ENCODE measurements at places on chromosomes 13 and 19.

- peak; percentile 65 for DNase-seq
Measured at GRCh38 chr13:46622630-46623256, 69.8 kb downstream of the LRCH1 start.

DNA sequence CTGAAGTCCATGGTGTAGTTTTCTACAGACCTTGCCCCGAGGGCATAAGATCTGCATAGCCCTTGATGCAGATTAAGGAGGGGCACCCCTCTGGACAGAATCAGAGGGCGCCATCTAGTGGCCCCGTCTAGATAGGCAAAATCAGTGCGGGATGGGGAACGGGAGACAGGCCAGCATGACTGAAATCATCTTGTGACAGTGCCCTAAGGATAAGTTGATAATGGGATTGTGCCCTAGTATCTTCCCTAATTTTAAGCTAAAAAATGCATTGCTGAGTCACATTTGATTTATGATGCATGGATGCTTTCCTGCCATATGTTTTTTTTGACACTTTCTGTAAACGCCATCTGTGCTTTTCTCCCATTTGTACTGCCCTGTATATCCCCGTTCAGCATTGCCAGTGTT lies 19.0 kb upstream of the GPI start:
- DNase-seq = peak; percentile 58

DNA sequence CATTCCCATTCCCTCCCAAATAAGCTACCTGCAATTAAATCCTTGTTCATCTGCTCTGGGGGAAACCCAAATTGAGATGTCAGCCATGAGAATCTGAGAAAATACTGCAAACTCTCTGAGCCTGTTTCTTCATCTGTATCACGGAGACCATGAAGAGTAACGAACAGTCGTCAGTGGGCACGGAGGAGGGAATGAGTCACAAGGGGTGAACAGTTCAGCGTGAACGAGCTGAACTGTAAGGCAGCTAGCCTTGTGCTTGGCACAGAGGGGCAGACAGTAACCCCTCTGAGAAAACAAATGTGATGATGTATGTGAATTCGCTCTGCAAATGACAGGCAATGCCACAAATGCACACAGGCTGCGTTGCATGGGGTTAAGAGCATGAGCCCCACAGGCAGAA lies 288.7 kb downstream of the FOXO1 start:
- no peak for DNase-seq

DNA sequence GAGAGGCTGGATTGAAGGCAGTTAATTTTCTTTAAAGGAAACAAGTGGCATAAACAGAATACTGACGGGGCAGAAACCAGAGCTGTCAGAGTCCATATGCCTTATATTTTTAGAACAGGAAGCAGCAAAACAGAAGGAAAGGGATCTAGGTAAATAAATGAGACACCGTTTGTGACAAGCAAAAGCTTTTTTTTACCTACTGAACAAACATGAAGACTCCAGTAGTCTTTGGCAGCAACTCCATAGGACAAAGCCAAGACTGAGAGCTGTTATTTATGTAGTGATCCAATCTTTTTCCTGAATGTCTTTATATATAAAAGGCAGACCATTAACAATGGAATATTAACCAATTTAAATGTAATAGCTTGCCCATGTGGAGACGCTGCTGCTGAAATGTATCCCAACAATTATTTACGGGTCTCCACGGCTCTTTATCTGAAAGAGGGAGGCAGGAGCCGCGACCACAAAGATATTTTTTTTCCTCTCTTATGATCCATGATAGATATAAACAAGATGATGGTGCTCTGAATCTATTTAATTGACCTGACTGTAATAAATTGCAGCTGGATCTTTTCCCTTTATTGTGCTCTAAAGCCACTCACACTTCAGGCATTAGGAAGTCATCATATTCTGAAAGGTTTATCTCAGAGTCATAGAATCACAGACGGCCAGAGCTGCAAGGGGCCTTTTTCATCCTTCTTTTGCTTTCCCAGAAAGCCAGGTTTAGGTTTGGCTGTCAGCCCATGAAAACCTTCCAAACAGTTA lies 687.8 kb downstream of the EFNB2 start:
- DNase-seq = no peak

- no peak for DNase-seq
Measured at GRCh38 chr19:40241125-40241808, 14.8 kb upstream of the CCNP start.

DNA sequence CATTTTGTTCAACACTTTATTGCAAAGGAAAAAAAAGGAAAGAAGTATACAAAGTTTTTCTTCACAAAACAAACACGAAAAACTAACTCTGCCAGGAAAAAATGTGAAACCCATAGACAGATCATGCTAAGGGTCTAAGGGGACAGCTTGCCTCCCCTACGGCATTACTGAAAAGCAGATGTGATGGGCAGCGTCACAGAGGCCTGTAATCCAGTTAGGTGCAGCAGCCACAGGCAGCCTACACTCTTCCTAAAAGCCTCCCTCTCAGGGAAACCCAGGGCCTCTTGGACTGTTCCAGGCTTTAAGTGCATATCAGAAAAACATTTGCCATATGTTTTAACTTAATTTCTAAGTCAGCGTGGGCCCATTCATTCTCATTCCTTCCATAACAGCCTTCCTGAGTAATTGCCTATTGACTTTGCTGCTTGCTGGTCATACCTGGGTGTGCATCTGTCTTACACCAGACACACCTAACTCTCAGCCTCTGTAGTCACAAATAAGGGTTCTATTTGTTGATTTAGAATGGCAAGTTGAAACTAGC lies 135.7 kb upstream of the SERP2 start:
- DNase-seq = no peak

GRCh38 chr19:40623403-40624251 lies 22.5 kb downstream of the LTBP4 start:
- DNase-seq = no peak

GRCh38 chr13:23157781-23158180 lies 23.0 kb upstream of the SGCG start:
- no peak for DNase-seq

DNA sequence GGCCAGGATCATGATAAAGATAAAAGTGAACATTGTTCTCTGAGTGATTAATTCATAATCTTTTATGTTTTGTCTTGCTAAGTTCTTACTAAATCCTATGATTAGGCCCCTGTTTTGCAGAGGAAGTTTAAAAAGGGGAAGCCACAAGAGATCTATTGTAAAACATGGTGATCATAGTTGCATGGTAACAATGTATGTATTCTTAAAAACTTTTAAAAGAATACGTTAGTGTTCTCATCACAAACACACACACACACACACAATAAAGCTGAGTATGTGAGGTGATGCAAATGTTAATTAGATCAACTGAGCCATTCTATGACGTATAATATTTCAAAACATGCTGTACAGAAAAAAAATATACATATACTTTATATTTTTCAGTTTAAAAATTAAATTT lies 51.2 kb downstream of the MBD3L2B start:
- DNase-seq = no peak

- DNase-seq = no peak
Measured at GRCh38 chr13:46321494-46322225, 65.4 kb downstream of the RUBCNL start.

DNA sequence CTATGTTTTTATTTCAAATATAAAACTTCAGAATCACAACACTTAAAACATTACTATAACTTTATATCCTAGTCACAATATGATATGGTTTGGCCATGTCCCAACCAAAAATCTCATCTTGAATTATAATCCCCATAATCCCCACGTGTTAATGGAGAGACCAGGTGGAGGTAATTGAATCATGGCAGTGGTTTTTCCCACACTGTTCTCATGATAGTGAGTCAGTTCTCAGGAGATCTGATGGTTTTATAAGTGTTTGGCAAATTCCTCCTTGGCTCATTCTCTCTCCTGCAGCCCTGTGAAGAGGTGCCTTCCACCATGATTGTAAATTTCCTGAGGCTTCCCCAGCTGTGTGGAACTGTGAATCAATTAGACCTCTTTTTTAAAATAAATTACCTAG lies 307.6 kb downstream of the SPRY2 start:
- no peak for DNase-seq

DNA sequence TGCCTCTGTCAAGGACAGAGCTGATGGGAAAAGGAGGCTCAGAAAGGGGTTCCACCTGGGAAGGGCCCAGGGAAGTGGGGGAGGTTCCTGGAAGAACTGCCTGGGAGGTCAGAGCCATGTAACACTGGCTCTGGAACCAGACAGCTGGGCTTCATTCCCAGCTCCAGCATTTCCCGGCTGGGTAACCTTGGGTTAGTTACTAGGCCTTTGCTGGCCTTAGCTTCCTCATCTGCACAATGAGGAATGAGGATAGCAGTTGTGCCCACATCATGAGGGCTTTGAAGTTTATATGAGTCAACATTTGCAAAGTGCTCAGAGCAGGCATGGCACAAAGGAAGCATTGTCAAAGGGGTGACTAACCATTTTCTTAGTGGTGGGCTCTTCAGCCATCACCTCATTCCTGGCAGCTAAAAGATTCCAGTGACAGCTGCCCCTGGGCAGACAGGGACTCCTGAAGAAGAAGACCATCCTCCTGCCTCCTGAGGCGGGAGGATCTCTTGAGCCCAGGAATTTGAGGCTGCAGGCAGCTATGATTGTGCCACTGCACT lies 1.7 kb upstream of the DNAJB1 start:
- DNase-seq = no peak

DNA sequence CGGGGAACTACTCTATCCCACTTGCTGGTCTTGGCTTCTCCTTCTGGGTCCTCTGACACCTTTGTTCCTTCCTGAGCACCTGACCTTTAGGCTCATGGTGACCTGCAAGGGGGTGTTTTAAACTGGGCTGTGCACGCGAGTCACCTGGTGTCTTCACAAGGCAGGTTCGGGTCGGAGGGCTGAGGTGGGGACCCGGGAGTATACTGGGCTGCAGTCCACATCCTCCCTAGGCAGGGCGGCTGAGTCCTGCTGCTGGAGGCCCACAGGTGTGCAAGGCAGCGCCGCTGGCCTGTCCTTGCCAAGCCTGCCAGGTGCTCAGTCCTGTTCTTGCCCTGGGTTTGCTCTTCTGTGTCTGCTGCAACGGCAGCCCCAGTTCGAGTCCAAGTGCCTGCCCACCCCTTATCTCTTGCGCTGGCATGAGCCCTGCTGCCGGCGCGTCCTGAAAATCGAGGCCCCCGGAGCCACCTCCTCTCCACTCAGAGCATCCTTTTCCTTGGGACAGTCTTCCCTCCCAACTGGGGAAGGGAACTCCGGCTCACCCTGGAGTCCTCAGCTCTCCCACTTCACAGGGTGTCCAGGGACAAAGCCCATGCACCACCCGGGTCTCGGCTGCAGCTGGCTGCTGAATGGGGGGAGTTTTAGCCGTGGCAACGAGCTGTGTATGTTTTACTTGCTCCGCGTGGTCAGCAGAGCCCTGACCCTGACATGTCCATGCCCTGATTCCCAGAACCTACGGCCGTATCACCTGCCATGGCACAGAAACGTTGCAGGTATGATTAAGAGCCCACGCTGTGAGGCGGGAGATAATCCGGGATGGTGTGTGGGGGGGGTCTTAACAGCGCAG lies 193.5 kb downstream of the TEX29 start:
- DNase-seq = no peak

- DNase-seq = no peak
Measured at GRCh38 chr19:14019100-14019499, 8.8 kb upstream of the RLN3 start.

DNA sequence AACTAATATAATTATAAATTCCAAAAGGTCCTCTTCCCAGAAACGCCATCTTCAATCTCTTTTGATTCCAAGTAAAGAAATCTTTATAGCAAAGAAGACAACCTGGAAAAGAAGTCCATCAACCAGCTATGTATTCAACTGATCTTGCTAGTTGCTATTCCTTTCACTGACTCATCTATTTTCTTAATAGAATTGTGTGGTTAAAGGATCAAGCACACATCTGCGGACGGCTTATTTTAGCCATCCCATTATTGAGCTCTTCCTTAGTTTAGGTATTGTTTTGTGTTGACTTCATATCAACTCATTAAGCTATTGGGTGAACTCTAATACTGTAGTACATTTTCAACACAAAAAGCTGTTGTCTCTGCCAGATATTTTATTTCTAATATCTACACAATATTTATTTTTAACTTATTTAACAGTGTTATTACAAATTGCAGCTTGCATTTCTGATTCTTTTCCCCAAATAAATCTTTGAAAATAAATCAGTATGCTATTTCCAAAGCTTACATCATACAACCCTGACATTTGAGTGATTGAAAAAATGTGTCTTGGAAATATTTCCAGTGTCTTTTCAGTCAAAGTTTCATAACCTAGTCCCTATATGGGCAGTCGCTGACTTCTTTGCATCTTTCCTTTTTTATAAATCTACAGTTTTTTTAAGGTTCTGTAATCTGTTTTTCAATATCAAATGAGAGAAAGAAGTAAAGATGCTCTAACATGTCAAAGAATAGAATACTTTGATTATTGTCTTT lies 158.8 kb upstream of the SPRY2 start:
- no peak for DNase-seq

DNA sequence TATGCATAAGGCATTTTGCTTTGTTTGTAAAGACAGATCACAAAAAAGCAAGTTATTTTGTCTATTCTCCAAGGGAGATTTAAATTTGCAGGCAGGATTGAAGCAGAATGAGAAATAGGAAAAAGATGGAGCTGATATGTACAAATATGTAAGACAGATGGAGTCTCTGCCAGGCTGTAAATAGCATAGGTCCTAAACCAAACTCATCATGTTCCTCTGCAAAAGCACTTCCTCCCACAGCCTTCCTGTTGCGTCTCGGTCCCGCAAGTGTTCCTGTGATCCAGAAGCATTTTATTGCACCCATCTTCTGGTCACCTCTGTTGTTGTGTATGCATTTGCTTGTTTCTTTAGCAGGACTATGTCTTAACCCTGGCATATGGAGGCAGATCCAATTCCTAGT lies 95.7 kb upstream of the CLDN10 start:
- no peak for DNase-seq

- DNase-seq = no peak
Measured at GRCh38 chr19:13965926-13966683, 13.8 kb downstream of the DCAF15 start.

DNA sequence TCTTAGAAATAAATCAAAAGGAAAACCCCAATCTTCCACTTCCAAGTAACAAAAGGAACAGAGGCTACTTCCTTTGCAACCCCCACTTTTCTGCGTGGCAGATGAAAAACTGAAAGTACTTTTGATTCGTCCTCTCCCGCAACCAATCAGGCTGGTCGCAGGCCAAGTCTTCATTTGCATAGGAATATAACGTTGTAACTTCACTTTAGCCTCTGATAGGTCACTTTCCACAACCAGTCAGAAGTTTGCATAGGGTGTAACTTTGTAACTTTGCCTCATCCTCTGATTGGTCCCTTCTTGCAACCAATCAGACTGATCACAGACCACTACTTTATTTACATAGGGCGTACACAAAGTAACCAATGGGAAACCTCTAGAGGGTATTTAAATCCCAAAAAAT lies 37.2 kb downstream of the TGDS start:
- no peak for DNase-seq

DNA sequence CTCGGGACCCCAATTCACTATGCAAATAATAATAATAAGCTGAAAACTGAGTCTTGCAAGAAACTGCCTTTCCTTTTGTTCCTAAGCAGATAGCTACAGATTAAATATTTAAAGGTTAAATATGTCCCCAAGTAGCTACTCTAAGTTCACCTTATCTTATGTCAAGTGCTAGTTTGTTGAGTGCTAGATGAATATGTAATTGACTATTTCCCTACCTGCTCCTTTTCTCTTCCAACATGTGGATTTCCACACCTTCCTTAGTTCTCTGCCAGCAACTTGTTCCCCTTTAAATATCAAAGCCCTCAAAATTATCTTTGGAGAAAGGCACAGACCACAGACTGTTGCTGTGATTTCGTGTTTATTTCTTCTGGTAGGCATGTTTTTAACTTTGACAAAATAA lies 709.2 kb upstream of the SLITRK1 start:
- no peak for DNase-seq

GRCh38 chr19:11405846-11406643 lies 13.1 kb downstream of the RGL3 start:
- no peak for DNase-seq
